ENCODE measurements at places on chromosomes 5 and 9. TPM values are rescaled to one million over a fixed set of nuclear protein-coding genes. Genes with fewer than 3 reads are reported as not detected.

Gene CNTLN
- 6.4 TPM for polyA plus RNA-seq

Gene PDCD1LG2
- polyA plus RNA-seq, result 0.14 TPM

Gene SLC45A2
- polyA plus RNA-seq, result not detected

Gene MATR3
- polyA plus RNA-seq, result 56.7 TPM

Gene GNA14
- 3.9 TPM for polyA plus RNA-seq

Gene PFN3
- polyA plus RNA-seq, result not detected
